Esophagus squamous epithelium (tissue), 5 donors: ENCODE measurements at places on chromosomes 5 and 9.

- no peak for DNase-seq
Observed at GRCh38 chr9:93587284-93587650, 10.9 kb downstream of the PHF2 start.

DNA sequence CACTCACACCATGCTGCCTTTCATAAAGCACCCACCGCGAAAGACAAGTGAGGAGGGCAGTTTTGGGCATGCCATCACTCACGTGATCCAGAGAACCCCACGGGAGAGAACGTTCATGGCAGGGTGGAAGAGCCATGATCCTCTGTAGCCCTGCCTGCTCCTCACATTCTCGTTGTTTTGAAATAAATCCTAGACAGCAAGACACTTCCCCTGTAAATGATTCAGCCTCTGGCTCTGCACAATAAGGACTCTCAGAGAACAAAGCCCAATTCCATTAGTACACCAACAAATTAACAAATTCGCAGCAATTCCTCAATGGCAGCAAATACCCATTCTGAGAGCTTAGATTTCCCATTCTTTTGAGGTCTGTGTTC is 71.5 kb downstream of the WNK2 start:
- DNase-seq = no peak

DNA sequence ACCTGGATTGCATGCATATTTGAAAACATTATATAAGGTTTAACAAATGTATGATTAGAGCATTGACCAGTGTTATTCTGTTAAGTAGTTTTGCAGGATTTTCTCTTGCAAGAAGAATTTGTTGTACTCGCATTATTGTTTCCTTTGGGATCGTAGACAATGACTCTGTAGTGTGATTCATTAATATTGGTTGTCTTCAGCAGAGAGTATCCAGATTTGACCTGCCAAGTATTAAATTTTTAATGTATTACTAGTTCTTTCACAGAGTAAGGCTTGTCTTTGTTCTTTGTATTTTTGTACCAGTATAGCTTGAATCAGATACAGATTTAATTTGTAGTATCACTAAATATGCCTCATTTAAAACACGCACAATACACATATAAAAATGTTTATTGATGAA is 155.0 kb downstream of the PBX3 start:
- no peak for DNase-seq

DNA sequence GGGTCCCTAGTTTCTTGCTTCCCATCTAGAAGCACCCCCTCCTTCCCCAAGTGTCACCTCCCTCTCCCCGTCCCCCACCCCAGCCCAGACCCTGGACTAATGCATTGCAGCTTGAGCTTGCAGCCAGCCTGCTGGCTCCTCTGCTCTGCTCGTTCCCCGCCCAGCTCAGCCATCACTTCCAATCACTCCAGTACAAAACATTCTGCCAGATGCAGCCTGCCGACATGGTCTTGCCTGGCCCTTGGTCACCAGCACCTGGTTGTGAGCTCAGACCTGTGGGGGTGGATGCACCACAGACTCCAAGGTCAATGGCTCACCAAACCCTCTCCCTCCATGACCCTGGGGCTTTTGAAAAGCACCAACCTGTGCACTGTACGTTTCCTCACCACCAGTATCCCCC is 172.9 kb upstream of the SMIM23 start:
- no peak for DNase-seq

- DNase-seq = no peak
Observed at GRCh38 chr5:136080113-136080482, 51.3 kb downstream of the TGFBI start.

DNA sequence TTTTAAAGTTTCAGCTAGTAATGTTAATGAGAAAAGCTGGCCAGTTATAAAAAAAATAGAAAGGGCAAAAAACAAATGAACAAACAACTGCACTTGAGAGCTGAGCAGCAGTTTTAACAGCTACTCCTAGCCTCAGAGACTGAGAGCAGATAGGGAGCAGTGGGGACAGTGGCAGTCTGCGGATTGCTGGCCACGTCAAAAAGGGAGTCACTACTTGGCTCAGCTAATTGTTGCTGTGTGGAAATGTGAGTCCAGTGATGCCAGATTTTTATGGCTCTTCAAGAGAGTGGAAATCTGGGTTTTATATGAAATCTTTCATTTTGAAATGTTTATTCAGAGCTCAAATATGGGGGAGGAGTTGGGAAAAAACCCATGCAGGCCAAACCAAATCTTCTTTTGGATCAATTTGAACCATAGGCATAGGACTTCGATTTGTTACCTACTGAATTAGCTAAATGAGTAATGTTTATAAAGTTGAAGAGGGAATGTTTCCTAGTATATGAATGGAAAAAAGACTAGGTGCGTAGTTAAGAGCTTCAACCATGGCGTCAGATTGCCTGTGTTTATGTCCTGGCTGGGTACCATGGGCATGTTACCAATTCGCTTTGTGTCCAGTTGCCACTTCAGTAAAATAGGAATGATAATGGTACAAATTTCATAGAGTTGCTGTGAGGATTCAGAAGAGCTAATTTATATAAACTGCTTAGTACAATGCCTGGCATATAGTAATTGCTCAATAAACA is 102.1 kb downstream of the PAM start:
- no peak for DNase-seq

DNA sequence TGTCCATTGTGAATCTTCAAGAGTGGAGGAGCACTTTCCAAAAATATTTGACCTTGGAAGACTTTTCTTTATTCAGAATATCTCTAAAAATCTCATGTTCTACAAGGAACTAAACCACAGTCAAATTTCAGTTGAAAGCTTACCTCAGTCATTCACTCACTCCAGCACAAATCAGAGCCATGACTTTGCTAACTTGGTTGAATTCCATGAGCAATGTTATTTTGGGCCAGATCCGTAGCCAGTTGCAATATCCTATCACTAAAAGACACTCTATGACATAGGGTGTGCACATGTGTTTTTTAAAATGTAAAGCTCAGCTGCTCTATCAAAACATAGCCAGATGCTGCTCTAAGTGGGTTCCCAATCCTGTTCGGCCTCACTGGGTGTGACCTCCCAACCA is 156.1 kb upstream of the ANKRD55 start:
- no peak for DNase-seq

- no peak for DNase-seq
Observed at GRCh38 chr5:174680901-174681565, 43.3 kb upstream of the MSX2 start.

GRCh38 chr9:120569556-120569955 is 10.4 kb downstream of the CDK5RAP2 start:
- DNase-seq = no peak

DNA sequence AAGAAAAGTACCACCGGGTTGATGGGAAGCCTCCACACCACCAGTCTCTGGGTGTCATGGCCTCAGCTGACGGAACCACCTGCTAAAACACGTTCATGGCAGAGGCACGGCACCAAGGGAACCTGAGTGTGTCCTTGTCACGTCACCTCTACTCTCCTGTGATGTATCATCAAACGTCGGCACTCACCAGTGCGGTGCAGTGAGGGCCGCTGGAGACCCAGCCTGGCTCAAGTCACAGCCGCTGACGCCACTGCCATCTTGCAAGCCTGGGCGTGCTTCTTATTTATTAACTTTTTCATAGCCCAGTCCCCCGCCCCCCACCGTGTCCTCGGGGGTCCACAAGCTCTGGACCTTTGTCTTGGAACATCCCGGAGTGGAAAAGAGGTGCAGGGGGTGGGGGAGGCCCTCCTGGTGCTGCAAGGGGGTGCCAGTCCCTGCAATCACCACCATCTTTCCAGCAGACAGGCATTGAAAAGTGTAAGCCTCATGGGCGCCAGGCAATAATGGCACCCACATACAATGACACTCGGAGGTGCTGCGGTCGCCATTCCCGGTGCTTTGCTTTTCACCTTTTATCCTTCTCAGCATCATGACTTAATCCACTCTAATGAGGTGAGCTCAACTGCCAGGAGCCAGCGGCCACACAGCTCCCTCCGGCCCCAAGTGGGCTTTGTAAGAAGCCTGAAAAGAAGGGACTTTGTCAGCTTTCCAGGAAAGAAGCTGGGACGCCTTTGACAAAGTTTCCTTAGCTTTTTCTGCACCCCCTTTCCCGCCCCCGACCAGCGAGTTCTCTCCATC is 202.3 kb upstream of the IRX1 start:
- DNase-seq = no peak

GRCh38 chr9:1018121-1018520 is 32.0 kb upstream of the DMRT2 start:
- no peak for DNase-seq

DNA sequence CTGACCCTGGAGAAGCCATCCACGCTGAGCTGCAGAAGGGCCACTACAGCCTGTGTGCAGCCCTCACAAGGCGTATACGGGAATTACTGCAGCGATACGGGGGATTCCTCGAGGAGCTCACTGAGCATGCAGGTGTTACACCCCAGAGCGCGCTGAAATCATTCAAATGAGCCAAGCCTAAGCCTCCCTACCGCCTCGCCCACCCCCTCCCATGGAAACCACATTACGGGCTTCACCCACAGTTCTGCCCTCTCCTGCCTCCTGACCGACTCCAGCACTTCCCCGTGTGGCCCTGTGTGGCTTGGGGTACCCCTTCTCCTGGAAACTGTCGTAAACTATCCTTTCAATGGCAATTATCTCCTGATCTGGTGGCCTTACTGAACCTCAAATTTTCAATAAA is 13.3 kb downstream of the SURF6 start:
- DNase-seq = no peak

- DNase-seq = no peak
Observed at GRCh38 chr9:84772511-84772910, 103.0 kb downstream of the NTRK2 start.
